ENCODE measurements at places on chromosomes 2 and 18. TPM values are rescaled to one million over a fixed set of nuclear protein-coding genes. Genes with fewer than 3 reads are reported as not detected.

GRCh38 chr2:152490686-152491455 is 155.9 kb downstream of the FMNL2 start:
- H3K27me3 ChIP-seq = no peaks in the 10 kb centered on the region
- peak overlapping the region; percentile 74 for H3K27ac ChIP-seq
- H3K36me3 ChIP-seq = no peaks in the 10 kb centered on the region
- DNase-seq = no peak

GRCh38 chr2:134257965-134258683 is 4.3 kb downstream of the MGAT5 start:
- H3K4me3 ChIP-seq = no peak overlapping the region
- no peaks in the 10 kb centered on the region for H3K27me3 ChIP-seq
- peak overlapping the region; percentile 79 for H3K27ac ChIP-seq
- DNase-seq = no peak
- no peaks in the 10 kb centered on the region for H3K36me3 ChIP-seq
- peaks cover 70% of the 10 kb centered on the region for H3K4me1 ChIP-seq

- H3K27me3 ChIP-seq = no peaks in the 10 kb centered on the region
- no peak overlapping the region for H3K27ac ChIP-seq
- no peaks in the 10 kb centered on the region for H3K36me3 ChIP-seq
- no peak for DNase-seq
- H3K4me1 ChIP-seq = no peaks in the 10 kb centered on the region
- H3K4me3 ChIP-seq = no peak overlapping the region
These were observed 1088.8 kb downstream of the RPIA start for GRCh38 chr2:89780318-89780717.

GKN2 gene
- total RNA-seq = not detected

COL4A4 gene
- 1.6 TPM for total RNA-seq

- H3K4me3 ChIP-seq = no peak overlapping the region
- H3K4me1 ChIP-seq = peaks cover 3% of the 10 kb centered on the region
- no peak overlapping the region for H3K27ac ChIP-seq
- H3K36me3 ChIP-seq = no peaks in the 10 kb centered on the region
- no peaks in the 10 kb centered on the region for H3K27me3 ChIP-seq
- no peak for DNase-seq
These were observed 8.4 kb upstream of the RAB10 start for GRCh38 chr2:26025509-26025908.

- no peak overlapping the region for H3K4me3 ChIP-seq
- H3K4me1 ChIP-seq = peaks cover 16% of the 10 kb centered on the region
- peaks cover 3% of the 10 kb centered on the region for H3K27me3 ChIP-seq
- H3K36me3 ChIP-seq = no peaks in the 10 kb centered on the region
- no peak for DNase-seq
These were observed 77.5 kb downstream of the CIB4 start for GRCh38 chr2:26563686-26564085.

DNA sequence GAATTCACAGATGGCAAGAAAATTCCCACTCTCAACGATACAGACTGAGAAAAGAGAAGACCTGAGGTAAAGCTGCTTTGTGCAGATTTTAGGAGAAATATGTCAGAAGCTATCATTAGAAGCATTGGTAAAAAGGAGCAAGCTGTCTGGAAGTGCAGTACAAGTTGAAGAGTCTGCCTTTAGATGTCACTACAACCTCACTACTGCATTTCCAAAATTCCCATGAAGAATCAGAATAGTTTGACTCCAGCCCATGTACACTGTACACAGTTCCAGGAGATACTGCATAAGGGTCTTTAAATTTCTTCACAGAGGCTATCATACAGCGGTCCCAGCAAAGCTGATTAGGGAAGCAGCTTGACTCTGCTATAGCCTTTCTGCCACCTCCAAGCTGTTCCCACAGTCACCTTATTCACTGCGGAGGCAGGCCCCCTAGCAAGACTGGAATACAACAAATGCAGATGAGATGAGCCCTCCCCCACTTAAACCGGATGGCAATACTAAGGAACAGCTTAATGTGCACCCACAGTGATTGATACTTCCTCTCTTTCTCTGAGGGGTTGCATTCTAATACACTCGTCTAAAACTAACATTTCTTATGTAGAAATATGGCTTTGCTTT is 527.4 kb downstream of the TMEM182 start:
- H3K4me3 ChIP-seq = no peak overlapping the region
- no peak overlapping the region for H3K27ac ChIP-seq
- H3K36me3 ChIP-seq = no peaks in the 10 kb centered on the region

DNA sequence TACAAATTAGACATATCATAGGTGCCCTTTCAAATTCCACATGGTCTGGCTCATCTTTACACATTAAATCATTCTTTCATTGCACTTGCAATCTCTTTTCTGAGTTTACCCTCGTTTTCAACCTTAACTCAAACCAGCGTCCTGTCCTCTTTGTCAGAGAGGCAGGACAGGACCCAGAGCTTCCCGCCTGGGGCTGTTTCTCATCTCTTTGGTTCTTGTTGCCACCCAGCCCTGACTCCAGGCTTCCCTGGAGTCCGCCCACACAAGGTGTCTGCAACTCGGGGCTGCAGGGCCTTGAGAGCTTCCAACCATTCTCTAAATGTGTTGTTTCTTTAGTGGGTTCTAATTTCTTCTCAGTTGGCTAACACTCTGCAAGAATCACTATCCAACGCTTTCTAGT is 24.4 kb downstream of the RBMS1 start:
- no peaks in the 10 kb centered on the region for H3K27me3 ChIP-seq
- H3K36me3 ChIP-seq = no peaks in the 10 kb centered on the region
- peaks cover 47% of the 10 kb centered on the region for H3K4me1 ChIP-seq
- DNase-seq = no peak
- H3K27ac ChIP-seq = peak overlapping the region; percentile 70

MARCHF4 gene
- total RNA-seq = 0.10 TPM

- DNase-seq = no peak
- H3K27me3 ChIP-seq = no peaks in the 10 kb centered on the region
- peaks cover 2% of the 10 kb centered on the region for H3K4me1 ChIP-seq
- H3K4me3 ChIP-seq = no peak overlapping the region
- H3K36me3 ChIP-seq = no peaks in the 10 kb centered on the region
- H3K27ac ChIP-seq = no peak overlapping the region
These were observed 26.8 kb downstream of the DGKD start for GRCh38 chr2:233380995-233381637.

HJURP gene
- total RNA-seq = not detected

L3MBTL4 gene
- 1.9 TPM for total RNA-seq

DNA sequence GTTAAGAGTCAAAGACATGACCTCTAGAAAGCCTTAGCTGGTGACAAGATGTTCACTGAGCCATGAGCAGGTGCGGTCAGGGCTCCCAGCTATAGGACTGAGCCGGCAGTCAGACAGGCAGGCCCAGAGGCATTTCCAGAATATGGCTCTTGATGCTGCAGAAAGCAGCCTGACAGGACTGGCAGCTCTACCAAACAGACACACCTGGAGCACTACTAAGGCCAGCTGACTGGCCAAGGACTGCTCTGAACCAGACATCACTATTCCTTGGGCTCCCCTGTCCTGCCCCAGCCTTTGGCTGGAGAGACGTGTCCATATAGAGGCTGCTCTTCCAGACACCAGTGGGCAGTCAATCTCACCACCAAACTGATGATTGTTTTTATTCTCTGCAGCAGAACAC is 98.8 kb downstream of the RIF1 start:
- no peak overlapping the region for H3K4me3 ChIP-seq
- no peaks in the 10 kb centered on the region for H3K4me1 ChIP-seq
- no peak overlapping the region for H3K27ac ChIP-seq
- no peaks in the 10 kb centered on the region for H3K36me3 ChIP-seq
- no peak for DNase-seq
- H3K27me3 ChIP-seq = no peaks in the 10 kb centered on the region

FAP gene
- total RNA-seq = 0.99 TPM

DNA sequence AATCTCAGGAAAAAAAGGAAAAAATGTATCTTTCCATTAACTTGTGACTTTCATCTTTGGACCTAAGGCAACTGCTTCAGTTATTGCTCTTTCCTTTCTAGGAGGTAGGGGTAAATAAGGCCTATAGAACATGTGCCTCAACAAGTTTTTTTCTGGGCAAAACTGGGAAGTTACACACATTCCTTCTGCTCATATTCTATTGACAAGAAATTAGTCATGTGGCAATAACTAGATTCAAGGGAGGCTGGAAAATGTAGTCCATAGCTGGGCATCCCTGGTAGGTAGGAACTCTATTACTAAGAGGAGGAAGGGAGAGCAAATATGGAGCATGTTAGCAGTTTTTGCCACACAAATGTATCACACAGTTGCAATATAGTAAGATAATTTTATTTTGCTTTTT is 37.7 kb upstream of the NEMP2 start:
- H3K36me3 ChIP-seq = no peaks in the 10 kb centered on the region
- H3K4me3 ChIP-seq = no peak overlapping the region
- H3K27me3 ChIP-seq = no peaks in the 10 kb centered on the region
- H3K4me1 ChIP-seq = peaks cover 19% of the 10 kb centered on the region
- DNase-seq = no peak

- DNase-seq = no peak
- H3K4me1 ChIP-seq = no peaks in the 10 kb centered on the region
- H3K27me3 ChIP-seq = no peaks in the 10 kb centered on the region
These were observed 14.1 kb upstream of the LCT start for GRCh38 chr2:135850892-135851668.

- no peaks in the 10 kb centered on the region for H3K36me3 ChIP-seq
- DNase-seq = no peak
- H3K27ac ChIP-seq = no peak overlapping the region
- no peaks in the 10 kb centered on the region for H3K27me3 ChIP-seq
- H3K4me3 ChIP-seq = no peak overlapping the region
- H3K4me1 ChIP-seq = peaks cover 94% of the 10 kb centered on the region
These were observed 95.6 kb upstream of the MGAT5 start for GRCh38 chr2:134158295-134158694.

DNA sequence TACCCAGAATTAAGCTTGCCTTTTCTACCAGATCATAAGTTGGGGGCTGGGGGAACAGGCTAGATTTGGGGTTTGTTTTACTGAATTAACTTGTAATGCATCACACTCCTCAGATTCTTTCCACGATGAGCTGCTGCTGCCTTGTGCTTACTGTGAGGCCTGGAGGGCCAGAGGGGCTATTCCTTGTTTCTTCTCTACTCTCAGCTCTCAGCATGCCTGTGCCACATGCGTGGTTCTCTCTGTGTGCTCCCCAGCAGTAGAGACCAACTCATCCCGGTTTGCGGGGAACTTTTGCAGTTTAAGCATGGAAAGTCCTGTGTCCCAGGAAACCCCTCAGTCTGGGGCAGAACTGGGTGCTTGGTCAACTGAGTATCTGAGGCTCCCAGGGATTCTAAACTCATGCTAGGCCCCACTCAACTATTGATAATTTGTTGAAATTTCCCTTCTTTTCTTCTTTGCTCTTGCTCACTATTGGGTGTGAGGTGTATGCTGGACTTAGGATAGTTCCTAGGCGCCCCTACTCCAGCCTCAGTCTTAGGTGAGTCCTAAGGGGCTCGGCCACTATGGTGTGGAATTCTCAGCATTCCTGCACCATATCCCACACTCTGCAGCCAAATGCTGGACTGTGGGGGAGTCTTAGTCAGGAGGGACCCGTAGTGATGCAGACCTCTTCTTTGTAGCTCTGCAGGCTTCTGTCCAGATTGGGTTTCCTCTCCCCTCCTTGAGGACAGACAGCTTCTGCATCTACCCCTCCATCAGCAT is 63.1 kb downstream of the SRD5A2 start:
- no peaks in the 10 kb centered on the region for H3K27me3 ChIP-seq
- H3K4me1 ChIP-seq = no peaks in the 10 kb centered on the region
- H3K27ac ChIP-seq = no peak overlapping the region
- no peaks in the 10 kb centered on the region for H3K36me3 ChIP-seq
- no peak for DNase-seq
- H3K4me3 ChIP-seq = no peak overlapping the region

DNA sequence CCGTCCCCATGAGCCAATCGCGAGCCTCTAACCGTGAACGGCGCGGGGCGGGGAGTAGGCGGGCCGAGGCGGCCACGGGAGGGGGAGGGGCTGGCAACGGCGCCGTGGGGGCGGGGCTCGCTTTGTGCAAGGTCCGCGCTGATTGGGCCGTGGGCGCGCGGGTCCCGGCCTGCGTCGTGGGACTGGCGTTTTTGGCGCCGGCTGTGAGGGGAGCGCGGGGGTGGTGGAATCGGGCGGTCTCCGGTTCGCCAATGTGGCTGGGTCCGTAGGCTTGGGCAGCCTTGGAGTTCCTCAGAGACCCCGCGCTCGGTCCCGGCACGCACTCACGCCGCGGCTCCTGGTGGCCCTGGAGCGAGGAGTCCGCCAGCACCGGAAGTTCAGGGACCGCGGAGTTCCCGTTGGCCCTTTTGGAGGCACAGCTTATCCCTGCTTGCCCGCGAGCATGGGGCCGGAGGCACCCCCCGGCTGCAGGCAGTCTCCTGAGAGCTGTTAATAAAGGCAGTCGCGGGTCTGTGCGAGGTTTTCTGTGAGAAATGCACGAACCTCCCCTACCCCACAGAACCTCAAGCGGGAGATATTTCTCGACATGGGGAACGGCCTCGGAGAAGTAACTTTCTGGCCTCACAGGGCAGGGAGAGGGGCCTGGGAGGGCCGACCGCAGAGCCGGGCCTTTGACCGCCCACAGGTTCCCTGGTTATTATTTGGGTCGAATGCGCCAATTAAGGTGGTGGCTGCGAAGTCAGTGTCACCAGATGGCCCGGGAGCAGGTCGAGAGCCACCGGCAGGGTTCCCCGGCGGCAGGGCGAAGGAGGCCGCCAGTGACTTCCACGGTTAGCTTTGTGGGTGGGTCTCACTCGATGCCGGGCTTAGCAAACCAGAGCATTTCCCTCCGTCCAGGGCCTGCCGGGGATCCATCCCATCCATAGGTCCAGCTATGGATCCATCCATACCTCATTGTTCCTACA is 574 bp upstream of the NCL start:
- peak overlapping the region; percentile 90 for H3K27ac ChIP-seq
- H3K36me3 ChIP-seq = peaks cover 32% of the 10 kb centered on the region
- H3K4me1 ChIP-seq = peaks cover 12% of the 10 kb centered on the region
- no peaks in the 10 kb centered on the region for H3K27me3 ChIP-seq

GRCh38 chr2:164061129-164061746 is 325.4 kb upstream of the FIGN start:
- peak; percentile 28 for DNase-seq
- no peak overlapping the region for H3K4me3 ChIP-seq
- no peaks in the 10 kb centered on the region for H3K27me3 ChIP-seq
- no peak overlapping the region for H3K27ac ChIP-seq

DNA sequence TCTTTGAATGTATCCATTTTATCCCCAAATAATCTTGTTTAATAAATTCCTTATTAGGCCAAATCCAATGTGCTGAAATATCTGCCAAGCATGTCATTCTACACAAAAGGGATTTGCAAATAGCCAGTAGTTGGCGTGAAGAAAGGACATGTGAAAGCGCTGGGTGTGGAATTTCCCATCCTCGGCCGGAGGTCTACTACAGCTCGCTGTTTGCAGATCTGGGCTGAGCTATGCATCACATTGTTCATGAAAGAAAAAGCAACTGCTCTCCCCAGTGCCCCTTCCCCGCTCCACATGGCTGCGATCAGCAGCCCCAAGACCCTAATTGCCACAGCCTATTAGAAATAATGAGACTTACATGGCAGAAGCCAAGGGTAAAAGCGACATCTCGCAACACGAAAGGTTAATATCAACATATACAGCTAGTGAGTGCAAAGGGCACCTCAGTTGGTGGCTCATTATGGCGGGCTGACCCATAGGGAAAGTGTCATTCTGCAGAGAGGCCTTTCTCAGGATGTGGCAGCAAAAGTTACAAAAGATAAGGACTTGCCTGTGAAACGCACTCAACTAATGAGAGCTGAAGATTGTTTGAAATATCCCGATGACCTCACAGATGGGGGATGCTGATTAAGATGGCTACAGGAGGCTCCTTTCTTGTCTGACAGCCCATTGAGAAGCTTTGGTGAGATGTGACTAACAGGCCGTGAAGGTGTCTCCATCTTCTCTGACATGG is 126.9 kb upstream of the CYP1B1 start:
- no peak for DNase-seq
- no peaks in the 10 kb centered on the region for H3K36me3 ChIP-seq
- H3K4me3 ChIP-seq = no peak overlapping the region
- H3K4me1 ChIP-seq = no peaks in the 10 kb centered on the region
- no peaks in the 10 kb centered on the region for H3K27me3 ChIP-seq

NTSR2 gene
- total RNA-seq = not detected

Data from heart left ventricle (tissue), 16 donors.